ENCODE measurements at places on chromosomes 12 and 14.

GRCh38 chr12:112340230-112340629 is 42.0 kb downstream of the HECTD4 start:
- DNase-seq: no peak

- no peak for DNase-seq
These were observed 88.5 kb downstream of the PAPLN start for GRCh38 chr14:73325630-73326299.

DNA sequence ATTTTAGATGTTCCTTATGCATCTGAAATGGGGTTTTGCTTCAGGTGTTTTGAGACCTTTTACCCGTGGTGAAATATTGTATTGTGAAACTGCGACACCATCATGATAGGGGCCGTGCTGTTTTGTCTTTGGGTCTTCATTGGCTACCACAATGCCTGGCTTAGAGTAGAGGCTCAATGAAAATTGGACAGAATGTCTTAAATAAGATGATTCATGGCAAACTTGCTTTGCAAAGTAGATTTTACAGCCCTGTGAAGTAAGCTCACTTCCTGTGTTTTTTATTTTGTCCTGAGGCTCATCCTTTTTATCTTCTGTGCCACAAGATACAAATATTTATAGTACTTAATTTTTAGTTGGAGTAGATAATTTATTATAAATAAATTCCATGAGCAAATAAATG is 111.3 kb upstream of the FRMD6 start:
- no peak for DNase-seq

GRCh38 chr12:4269279-4269991 is 4.1 kb upstream of the CCND2 start:
- peak; percentile 45 for DNase-seq

GRCh38 chr14:60323199-60323896 is 74.3 kb downstream of the PPM1A start:
- DNase-seq: no peak

GRCh38 chr12:12474471-12474928 is 88.2 kb downstream of the DUSP16 start:
- DNase-seq: no peak

DNA sequence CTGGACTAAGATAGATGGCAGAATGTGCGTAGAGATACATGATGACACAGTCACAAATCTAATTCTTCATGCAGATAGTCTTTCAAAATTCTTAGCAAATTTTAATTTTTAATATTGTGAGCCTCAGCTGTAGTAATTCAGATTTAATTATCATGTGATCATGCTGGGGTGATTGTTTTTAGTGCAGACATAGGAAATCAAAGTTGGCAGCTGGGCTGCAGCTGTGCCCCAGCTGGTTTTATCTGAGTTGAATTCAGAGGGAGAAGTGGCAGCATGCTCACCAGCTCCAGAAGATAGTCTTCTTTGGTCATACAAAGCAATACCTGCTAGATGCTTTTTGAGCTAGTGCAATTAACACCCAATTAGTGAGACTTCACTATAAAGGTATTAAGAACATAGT is 292.9 kb downstream of the RAD51B start:
- no peak for DNase-seq

DNA sequence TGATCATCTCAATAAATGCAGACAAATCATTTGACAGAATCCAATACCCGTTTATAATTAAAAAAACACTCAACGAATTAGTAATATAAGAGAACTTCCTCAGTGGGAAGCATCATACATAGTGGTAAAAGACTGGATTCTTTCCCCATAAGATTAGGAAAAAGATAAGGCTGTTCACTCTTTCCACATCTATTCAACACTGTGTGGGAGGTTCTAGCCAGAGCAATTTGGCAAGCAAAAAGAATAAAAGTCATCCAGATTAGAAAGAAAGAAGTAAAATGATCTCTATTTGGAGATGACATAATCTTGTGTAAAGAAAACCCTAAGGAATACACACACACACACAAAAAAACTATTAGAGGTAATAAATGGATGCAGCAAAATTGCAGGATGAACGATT is 38.4 kb downstream of the YEATS4 start:
- no peak for DNase-seq
